ENCODE measurements at places on chromosomes 16 and 17. TPM values are rescaled to one million over a fixed set of nuclear protein-coding genes. Genes with fewer than 3 reads are reported as not detected.

The CCL16 gene
- not detected for total RNA-seq

The GRB7 gene
- 0.84 TPM for total RNA-seq

The LYRM1 gene
- 52.2 TPM for total RNA-seq

The GAST gene
- total RNA-seq, result not detected

The GGT6 gene
- total RNA-seq, result not detected

The DHRS7C gene
- not detected for total RNA-seq

The CUEDC1 gene
- 12.5 TPM for total RNA-seq

The STX1B gene
- 0.50 TPM for total RNA-seq

The INCA1 gene
- total RNA-seq, result 0.17 TPM

The UTS2R gene
- total RNA-seq, result not detected

The SMIM36 gene
- not detected for total RNA-seq

The P4HB gene
- 1,218 TPM for total RNA-seq

The SLC16A6 gene
- total RNA-seq, result 0.50 TPM

The TLCD2 gene
- 1.0 TPM for total RNA-seq

The KCNJ12 gene
- total RNA-seq, result 0.15 TPM

The HS3ST3A1 gene
- total RNA-seq, result 20.5 TPM

The TMC7 gene
- total RNA-seq, result 0.34 TPM

The P2RX1 gene
- under 0.01 TPM for total RNA-seq
